Chondrocyte (in vitro differentiated cells): ENCODE measurements at places on chromosomes 5 and 9. TPM values are rescaled to one million over a fixed set of nuclear protein-coding genes. Genes with fewer than 3 reads are reported as not detected.

DNA sequence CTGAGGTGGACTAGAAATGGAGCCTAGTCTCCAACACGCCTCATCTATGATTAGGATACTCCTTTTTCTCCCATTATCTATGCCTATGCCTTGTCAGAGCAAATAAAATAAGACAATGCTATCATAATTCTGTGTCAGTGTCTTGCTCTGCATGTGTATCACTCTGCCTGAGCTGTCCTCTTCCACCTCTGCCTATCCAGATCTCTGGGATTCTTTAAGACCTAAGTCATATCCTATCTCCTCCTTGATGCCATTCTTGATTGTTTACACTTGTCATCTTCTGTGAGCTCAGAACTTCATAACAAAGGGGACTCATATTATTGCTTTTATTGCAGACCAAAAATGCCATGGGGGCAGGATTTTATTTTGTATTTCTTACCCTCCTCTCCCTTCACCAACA lies 351.2 kb upstream of the C9orf72 start:
- no peaks in the 10 kb centered on the region for H3K4me1 ChIP-seq
- H3K27me3 ChIP-seq = peaks cover 3% of the 10 kb centered on the region
- H3K36me3 ChIP-seq = no peaks in the 10 kb centered on the region
- no peak for DNase-seq
- no peak overlapping the region for H3K4me3 ChIP-seq

DNA sequence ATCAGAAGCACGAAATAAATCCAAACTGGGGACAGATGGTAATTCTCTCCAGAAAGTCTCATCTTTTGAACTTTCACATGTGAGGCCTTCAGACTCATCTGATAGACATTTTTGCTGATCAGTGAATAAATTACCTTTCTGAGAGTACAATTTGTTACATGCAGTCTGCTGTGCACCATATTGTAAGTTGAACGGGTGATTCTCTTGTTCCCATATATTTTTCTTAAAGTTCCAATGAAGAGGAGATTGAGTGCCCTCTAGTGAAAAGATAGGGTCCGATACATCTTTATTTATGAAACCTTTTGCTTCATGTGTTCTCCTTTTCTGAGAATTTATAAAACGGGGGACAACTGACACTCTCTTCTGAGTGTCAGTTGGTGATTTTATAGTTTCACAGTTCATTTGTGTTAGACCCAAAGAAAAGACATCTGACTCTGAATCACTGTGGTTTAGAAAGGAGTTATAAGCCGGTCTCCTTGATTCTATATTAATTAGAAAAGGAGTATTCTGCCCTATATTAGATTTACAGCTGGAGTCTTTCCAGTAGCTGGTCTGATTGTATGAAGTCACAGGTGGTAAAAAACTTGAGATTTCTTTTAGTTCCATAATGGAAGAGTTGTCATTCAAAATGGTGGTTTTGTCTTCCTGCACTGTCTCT lies 30.4 kb downstream of the GNG10 start:
- peaks cover 5% of the 10 kb centered on the region for H3K4me1 ChIP-seq
- DNase-seq = no peak
- H3K27ac ChIP-seq = no peak overlapping the region
- no peak overlapping the region for H3K4me3 ChIP-seq
- no peaks in the 10 kb centered on the region for H3K36me3 ChIP-seq

DNA sequence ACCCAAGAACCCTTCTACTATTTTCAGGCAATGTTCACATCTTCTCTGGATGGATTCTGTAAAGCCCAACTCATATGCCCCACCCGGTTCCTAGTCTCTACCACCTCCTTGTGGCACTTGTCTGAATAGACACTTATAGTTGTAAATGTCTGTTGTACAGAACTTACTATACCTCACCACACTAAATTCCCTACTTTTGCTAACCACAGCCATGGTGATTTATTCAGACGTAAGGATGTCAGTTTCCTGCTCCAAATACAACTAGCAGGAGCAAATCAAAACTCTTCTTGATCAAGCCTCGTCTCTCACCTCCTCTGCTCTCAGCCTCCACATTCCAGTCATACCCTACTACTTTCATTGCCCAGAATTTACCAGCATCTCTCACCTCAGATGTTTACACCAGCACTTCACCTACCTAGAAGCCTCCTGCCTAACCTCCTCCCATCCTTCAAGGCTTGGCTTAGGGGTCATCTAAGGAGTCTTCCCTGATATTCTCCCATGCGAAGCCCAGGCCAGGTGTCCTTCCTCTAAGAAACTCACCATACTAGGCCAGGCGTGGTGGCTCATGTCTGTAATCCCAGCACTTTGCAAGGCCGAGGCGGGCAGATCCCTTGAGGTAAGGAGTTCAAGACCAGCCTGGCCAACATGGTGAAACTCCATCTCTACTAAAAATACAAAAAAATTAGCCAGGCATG lies 75.5 kb downstream of the MAPKAP1 start:
- H3K27ac ChIP-seq = peak overlapping the region; percentile 13
- no peak for DNase-seq
- H3K36me3 ChIP-seq = no peaks in the 10 kb centered on the region
- H3K4me3 ChIP-seq = no peak overlapping the region
- no peaks in the 10 kb centered on the region for H3K27me3 ChIP-seq

DNA sequence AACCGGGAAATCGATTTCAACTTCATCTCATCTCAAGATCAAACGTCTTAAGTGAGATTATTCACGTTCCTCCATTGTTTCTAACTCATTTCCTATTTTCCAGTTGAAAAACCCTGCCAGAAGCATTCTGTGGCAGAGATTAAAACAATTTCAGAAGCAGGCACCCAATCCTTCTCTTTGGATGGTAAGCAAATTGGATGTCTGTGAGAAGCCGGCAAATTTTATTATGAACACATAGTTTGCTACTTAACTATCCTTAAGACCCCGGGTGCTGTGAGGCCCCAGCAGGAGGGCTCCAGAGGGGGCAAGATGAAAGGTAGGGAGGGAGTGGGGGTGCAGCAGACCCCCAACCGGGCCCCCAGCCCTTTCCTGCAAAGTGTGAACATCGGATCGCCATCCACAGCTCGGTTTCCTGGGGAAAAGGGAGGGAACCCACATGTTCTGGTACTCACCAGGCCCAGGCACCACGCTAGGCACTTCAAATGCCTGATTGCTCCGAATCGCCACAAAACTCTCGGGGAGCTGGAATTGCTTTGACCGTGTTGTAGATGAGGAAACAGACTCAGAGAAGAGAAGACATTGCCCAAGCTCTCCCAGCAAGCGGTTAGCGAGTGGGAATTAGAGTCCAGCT lies 167.1 kb upstream of the MVB12B start:
- no peak overlapping the region for H3K4me3 ChIP-seq
- H3K27me3 ChIP-seq = peaks cover 34% of the 10 kb centered on the region
- H3K27ac ChIP-seq = no peak overlapping the region
- H3K4me1 ChIP-seq = no peaks in the 10 kb centered on the region

- no peaks in the 10 kb centered on the region for H3K27me3 ChIP-seq
- no peaks in the 10 kb centered on the region for H3K4me1 ChIP-seq
- H3K4me3 ChIP-seq = no peak overlapping the region
Measured at GRCh38 chr5:104733063-104733669, 1170.6 kb upstream of the NUDT12 start.

GRCh38 chr5:35861718-35862117 lies 5.0 kb downstream of the IL7R start:
- no peaks in the 10 kb centered on the region for H3K27me3 ChIP-seq
- H3K4me1 ChIP-seq = peaks cover 57% of the 10 kb centered on the region

DNA sequence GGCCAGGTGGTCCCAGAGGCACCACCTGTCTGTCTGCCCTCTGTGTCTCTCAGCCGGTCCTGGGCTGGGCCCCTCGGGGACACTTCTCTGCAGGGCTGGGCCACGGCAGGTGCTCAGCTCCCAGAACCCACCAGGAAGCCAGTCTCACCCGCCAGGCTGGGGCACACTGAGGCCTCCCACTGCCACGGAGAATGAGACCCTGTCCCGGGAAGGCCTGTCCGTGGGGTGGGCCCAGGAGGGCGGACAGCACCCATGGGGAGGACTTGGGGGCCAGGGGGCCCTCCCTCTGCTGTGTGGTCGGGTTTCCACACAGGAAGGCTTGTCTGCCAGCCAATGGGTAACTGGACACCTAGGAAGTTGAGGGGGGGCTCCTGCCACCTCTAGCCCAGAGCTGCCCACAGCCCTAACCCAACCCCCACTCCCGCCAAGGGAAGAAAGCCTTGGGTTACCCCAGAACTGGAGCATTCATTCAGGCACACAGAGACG lies 4.1 kb upstream of the TUBB4B start:
- DNase-seq = no peak
- no peak overlapping the region for H3K4me3 ChIP-seq
- H3K36me3 ChIP-seq = no peaks in the 10 kb centered on the region
- no peaks in the 10 kb centered on the region for H3K27me3 ChIP-seq

GRCh38 chr5:170289764-170290163 lies 7.8 kb downstream of the LCP2 start:
- H3K4me1 ChIP-seq = peaks cover 7% of the 10 kb centered on the region
- H3K27ac ChIP-seq = no peak overlapping the region
- no peak overlapping the region for H3K4me3 ChIP-seq
- DNase-seq = no peak

DNA sequence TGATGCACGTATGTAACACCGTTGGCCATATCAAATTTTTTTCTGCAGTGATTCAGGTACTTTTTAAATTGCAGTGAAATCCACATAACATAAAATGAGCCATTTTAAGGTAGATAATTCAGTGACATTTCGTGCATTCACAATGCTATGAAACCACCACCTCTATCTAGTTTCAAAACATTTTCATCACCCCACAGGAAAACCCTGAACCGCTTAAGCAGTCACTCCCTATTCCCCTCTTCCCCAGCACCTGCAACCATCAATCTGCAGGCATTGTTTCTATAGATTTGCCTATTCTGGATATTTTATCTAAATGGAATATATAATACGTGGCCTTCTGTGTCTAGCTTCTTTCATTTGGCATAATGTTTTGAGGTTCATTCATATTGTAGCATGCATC lies 79.2 kb downstream of the BOD1 start:
- DNase-seq = no peak
- H3K27me3 ChIP-seq = no peaks in the 10 kb centered on the region
- H3K4me3 ChIP-seq = no peak overlapping the region
- H3K27ac ChIP-seq = no peak overlapping the region
- H3K36me3 ChIP-seq = no peaks in the 10 kb centered on the region

- H3K27me3 ChIP-seq = no peaks in the 10 kb centered on the region
- no peak overlapping the region for H3K4me3 ChIP-seq
- no peak overlapping the region for H3K27ac ChIP-seq
- no peaks in the 10 kb centered on the region for H3K36me3 ChIP-seq
- H3K4me1 ChIP-seq = peaks cover 38% of the 10 kb centered on the region
Measured at GRCh38 chr9:12846035-12846434, 71.2 kb downstream of the LURAP1L start.

DNA sequence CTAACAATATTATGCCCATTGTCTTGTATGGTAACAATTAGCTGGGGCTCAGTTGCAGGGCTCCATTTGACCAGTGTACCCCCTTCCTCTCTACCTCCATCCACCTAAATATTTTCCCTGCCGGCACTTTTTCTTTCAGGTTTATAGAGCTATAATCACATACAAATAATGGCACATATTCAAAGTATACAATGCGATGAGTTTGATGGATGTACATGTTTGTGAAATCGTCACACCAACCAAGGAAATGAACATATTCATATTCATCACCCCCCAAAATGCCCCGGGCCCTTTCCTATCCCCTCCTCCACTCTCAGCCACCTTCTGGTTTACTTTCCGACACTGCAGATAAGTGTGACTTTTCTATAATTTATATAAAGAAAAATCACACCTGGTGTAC lies 351.5 kb downstream of the GADD45G start:
- no peaks in the 10 kb centered on the region for H3K36me3 ChIP-seq
- H3K27me3 ChIP-seq = no peaks in the 10 kb centered on the region
- no peak for DNase-seq
- no peak overlapping the region for H3K4me3 ChIP-seq
- peaks cover 6% of the 10 kb centered on the region for H3K4me1 ChIP-seq

Gene RNF183
- not detected in 3 replicates for total RNA-seq

GRCh38 chr5:160524827-160525226 lies 103.2 kb downstream of the PTTG1 start:
- H3K36me3 ChIP-seq = no peaks in the 10 kb centered on the region
- H3K27me3 ChIP-seq = peaks cover 43% of the 10 kb centered on the region
- no peak overlapping the region for H3K4me3 ChIP-seq
- H3K4me1 ChIP-seq = no peaks in the 10 kb centered on the region

Gene ZBED3
- total RNA-seq = 10.7 to 15.8 TPM (median 14.7 TPM) in 3 replicates

GRCh38 chr5:33892620-33893137 lies 889 bp upstream of the ADAMTS12 start:
- peaks cover 68% of the 10 kb centered on the region for H3K4me1 ChIP-seq
- peak overlapping the region; percentile 84 for H3K27ac ChIP-seq
- H3K36me3 ChIP-seq = no peaks in the 10 kb centered on the region
- peak overlapping the region; percentile 69 for H3K4me3 ChIP-seq
- no peaks in the 10 kb centered on the region for H3K27me3 ChIP-seq
- DNase-seq = no peak

DNA sequence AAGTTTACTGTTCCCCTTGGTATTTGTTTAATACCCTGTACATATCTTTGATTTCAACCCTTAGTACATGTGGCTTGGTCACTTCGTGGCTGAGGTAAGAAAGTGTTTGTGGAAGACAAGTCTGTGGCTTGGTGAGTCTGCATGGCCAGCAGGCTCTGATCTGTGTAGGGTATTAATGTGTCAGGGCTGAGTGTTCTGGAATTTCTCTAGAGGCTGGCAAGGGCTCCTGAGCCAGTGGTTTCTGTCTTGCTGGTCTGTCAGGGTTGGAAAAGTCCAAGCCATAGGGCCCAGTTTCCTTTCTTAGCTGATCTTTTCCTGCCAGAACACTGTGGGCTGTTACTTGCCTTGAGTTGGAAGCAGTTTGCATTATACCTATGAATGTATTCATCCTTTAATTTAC lies 48.0 kb upstream of the FBXL7 start:
- H3K27ac ChIP-seq = peak overlapping the region; percentile 78
- H3K4me3 ChIP-seq = no peak overlapping the region
- H3K36me3 ChIP-seq = peaks cover 6% of the 10 kb centered on the region
- no peak for DNase-seq
- peaks cover 23% of the 10 kb centered on the region for H3K27me3 ChIP-seq

- H3K4me1 ChIP-seq = no peaks in the 10 kb centered on the region
- H3K27me3 ChIP-seq = peaks cover 20% of the 10 kb centered on the region
- no peaks in the 10 kb centered on the region for H3K36me3 ChIP-seq
- DNase-seq = no peak
Measured at GRCh38 chr5:31688515-31689092, 49.7 kb downstream of the PDZD2 start.

Gene RNF208
- total RNA-seq = 3.3 to 4.4 TPM (median 3.6 TPM) in 3 replicates

GRCh38 chr9:108784998-108785397 lies 70.8 kb downstream of the ACTL7B start:
- peaks cover 43% of the 10 kb centered on the region for H3K4me1 ChIP-seq
- H3K27me3 ChIP-seq = peaks cover 6% of the 10 kb centered on the region
- H3K36me3 ChIP-seq = no peaks in the 10 kb centered on the region
- H3K27ac ChIP-seq = no peak overlapping the region
- H3K4me3 ChIP-seq = no peak overlapping the region

DNA sequence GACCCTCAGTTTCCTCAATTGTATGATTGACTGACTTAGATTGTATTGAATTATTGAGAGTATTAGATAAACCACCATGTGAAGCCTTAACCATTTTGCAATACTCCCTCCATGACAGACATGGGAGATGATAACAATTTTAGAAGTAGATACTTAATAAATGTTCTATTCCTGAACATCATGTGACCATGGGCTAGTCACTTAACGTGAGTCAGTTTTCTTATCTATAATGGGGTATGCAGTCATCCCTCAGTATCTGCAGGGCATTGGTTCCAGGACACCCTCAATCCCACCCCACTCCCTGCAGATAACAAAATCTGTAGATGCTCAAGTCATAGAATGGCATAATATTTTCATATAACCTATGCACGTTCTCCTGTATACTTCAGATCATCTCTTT lies 31.0 kb downstream of the SNX18 start:
- H3K4me1 ChIP-seq = peaks cover 7% of the 10 kb centered on the region
- H3K4me3 ChIP-seq = no peak overlapping the region
- DNase-seq = no peak
- peaks cover 24% of the 10 kb centered on the region for H3K36me3 ChIP-seq

Gene DELE1
- 43.8 to 52.4 TPM (median 45.0 TPM) in 3 replicates for total RNA-seq

- no peak for DNase-seq
- no peak overlapping the region for H3K27ac ChIP-seq
- no peak overlapping the region for H3K4me3 ChIP-seq
Measured at GRCh38 chr9:101739311-101739710, 864 bp upstream of the GRIN3A start.
